Activated CD8-positive, alpha-beta memory T cell treated with anti-CD3 and anti-CD28 coated beads for 24 hours (primary cell): ENCODE measurements at places on chromosomes 16 and 17.

DNA sequence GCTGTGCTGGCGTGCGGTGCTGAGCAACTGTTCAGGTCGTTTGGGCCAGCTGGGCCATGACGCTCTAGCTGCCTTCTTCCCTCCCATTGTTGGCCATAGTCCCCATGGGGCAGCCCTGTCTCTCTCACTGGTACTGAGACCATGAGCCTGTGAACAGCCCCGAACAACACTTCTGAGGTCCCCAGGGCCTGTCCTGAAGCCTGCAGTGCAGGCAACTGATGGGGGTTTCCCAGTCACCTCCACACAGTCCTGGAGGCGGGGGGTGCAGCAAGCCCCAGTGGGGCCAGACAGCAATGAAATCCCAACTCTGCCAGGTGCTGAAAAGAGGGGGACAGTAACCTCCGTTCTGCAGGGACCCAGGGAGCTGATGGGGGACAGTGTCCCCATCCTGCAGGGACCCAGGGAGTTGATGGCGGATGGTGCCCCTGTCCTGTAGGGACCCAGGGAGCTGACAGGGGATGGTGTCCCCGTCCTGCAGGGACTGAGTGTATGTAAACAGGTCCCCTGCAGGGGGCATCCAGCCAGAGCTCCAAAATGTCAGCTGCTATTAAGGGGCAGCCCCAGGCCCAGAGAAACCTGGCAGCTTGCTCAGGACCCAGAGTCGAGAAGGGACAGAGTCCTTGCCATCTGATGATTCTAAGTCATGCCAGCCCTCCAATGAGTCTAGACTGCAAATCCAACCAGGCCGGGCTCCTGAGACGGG lies 30.4 kb downstream of the ENGASE start:
- DNase-seq: no peak

- DNase-seq: peak; percentile 80
These were observed 45.8 kb upstream of the CIBAR2 start for GRCh38 chr16:85157813-85158742.

DNA sequence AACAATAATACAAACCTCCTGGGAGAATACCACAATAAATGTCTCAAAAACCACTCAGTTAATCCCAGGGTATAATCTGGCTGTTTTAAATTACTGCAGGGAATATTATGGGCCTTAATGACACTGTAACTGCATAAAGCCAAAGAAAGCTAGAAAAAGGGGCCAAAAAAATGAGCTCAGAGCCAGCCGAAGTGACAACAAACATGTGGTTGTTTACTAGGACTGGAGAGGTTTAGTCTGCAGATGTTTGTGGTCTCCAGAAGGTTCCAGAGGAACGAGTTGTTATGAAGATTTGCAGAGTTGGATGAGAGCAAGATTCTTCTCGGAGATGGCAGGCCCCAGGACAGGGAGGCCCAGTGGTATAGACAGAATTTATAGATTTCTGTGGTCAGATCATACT lies 97.1 kb upstream of the AKTIP start:
- no peak for DNase-seq

DNA sequence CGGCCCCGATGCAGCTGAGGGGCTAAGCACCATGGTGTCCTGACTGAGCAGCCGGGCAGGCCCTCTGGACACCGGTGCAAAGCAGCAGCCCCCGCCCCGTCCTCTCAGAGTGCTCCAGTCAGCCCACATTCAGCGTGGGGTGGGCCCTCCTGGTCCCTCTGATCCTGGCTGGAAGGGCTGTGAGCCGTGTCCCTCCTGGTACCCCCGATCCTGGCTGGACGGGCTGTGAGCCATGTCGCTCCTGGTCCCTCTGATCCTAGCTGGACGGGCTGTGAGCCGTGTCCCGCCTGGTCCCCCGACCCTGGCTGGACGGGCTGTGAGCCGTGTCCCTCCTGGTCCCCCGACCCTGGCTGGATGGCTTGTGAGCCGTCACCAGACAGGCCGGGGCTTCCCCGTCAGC lies 26.9 kb upstream of the ACSF3 start:
- DNase-seq: no peak

GRCh38 chr16:55325080-55325447 lies 1.1 kb downstream of the IRX6 start:
- no peak for DNase-seq

GRCh38 chr16:46844771-46845170 lies 13.8 kb upstream of the C16orf87 start:
- DNase-seq: no peak

- DNase-seq: no peak
These were observed 56.0 kb upstream of the SMURF2 start for GRCh38 chr17:64718058-64718457.

- DNase-seq: no peak
These were observed 32.2 kb upstream of the CCL2 start for GRCh38 chr17:34222722-34223497.

DNA sequence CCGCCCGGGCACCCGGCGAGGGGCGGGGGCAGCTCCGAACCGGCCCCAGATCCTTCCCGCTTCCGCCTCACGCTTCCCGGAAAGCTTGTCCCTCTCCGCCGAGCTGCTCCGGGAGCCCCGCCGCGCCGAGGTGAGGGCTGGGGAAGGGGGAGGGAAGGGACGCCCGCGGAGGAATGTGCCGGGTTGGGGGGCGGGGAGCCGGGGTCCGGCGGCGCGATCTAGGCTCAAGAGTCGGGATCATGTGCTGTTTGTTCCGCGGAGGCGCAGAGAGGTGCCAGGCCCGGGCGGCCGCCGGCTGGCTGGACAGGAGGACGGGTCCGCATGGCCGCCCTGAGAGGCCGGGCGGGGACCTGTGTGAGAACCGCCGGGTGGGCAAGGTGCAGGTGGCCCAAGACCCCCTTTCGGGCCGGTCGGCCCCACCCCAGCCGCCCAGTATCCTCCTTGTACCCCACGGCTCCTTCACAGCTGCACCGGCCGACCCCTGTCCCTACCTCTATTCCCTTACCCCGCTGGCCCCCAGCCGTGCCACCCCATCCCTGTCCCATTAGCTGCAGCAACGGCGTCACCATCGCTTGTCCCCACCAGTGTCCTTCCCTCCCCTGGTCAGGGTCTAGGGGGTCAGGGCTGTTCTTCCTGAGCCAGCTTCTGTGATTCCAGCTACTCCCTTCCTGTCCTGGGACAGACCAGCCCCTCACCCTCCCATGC lies 429 bp downstream of the KIF1C start:
- no peak for DNase-seq

- no peak for DNase-seq
These were observed 71.3 kb downstream of the RTN4RL1 start for GRCh38 chr17:1953831-1954230.

DNA sequence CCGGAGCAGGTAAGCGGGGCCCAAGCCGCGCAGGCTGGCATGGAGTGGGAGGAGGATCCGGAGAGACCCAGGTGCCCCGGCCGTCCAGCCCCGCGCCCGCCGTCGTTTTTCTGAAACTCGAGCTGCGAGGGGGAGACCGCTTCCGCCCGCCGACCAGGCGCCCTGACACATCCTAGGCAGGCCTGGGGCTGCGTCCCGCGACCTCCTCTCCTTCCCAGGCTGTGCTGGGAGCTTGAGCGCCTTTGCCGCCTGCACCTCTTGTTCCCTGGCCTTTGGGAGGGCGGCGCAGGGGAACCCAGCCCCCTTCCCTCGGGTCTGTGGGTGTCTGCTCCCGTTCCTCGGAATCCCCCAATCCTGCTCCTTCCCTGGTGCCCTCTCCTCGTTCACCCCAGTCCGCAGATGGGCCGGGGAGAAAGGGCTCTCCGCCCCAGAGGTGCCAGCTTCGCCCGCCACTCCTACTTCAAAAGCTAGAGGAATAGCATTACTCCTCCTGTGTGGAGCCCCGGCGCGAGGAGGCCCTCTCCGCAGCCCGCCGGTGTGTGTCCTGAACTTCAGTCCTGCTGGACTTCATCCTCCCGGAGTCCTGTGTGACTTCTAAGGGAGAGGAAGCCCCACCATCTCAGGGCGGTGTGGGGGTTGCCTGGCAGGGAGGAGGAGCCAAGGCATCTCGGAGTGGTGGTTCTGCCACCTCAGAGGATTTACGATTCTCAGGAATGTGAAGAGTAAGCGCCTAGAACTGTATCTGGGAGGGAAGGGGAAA lies 1.0 kb downstream of the NHERF1 start:
- peak; percentile 80 for DNase-seq

GRCh38 chr16:76665571-76666275 lies 388.5 kb downstream of the CNTNAP4 start:
- no peak for DNase-seq

GRCh38 chr17:28293994-28294393 lies 25.0 kb upstream of the TMEM97 start:
- DNase-seq: no peak

- DNase-seq: no peak
These were observed 327.8 kb upstream of the MAF start for GRCh38 chr16:79928142-79928873.

DNA sequence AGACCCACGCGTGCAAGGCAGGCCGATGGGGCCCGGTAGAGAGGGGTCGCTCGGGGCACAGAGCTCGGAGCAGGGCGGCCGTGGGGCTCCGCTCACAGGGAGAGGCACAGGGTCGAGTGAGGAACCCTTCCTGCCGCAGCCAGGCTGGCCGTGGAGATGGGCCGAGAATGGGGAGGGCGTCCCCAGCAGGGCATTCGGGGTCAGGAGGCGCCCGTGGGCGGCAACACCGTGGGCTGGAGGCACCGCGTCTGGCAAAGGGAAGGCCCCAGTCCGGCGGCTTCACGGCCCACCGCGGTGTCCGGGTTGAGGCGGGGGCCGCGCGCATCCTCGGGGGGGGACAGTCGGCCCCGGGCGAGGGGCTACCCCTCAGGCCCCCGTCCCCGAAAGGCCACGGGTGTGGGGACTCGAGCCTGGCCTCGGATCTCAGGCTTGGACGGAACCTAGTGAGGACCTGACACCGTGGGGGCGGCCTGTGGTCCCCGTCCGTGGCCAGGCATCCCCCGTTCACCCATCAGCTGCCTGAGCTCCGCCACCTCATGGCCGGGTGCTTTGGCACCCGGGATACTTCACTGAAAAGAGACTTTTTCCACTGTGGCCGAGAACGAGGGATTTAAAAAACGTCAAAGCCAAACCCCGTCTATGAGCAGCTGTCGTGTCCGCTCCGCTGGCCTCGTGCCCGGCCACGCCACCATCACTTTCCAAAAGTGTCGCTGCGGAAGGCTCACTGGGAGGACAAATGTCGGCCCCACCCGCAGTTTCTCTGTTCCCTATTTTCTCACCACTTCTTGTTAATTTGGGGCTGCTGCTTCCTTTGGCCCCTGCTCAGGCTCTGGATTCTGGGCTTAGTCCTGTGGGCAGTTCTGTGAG lies 73.6 kb downstream of the METRNL start:
- no peak for DNase-seq

- DNase-seq: no peak
These were observed 492.2 kb downstream of the WWOX start for GRCh38 chr16:78591682-78592103.

DNA sequence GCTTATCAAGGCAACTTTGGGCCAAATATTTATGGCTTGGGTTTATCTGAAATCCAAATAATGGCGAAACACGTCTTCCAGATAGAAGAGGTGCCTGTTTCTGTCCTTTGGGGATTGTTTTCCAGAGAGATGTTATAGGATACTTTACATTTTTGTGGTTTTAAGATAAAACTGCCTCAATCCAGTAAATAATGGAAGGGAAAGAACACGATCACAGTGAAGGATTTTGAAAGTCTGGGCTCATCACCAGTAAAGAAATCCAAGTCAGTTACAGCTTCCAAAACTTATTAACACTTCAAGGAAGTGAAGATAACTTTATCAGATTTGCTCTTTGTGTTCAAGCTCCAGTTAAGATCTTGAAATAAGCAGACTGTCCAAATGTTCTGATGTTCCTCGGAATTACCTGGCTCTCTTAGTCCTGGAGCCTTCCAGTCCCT lies 30.1 kb downstream of the DNAH2 start:
- DNase-seq: no peak

- DNase-seq: no peak
These were observed 52.1 kb upstream of the DOC2B start for GRCh38 chr17:233473-233941.

DNA sequence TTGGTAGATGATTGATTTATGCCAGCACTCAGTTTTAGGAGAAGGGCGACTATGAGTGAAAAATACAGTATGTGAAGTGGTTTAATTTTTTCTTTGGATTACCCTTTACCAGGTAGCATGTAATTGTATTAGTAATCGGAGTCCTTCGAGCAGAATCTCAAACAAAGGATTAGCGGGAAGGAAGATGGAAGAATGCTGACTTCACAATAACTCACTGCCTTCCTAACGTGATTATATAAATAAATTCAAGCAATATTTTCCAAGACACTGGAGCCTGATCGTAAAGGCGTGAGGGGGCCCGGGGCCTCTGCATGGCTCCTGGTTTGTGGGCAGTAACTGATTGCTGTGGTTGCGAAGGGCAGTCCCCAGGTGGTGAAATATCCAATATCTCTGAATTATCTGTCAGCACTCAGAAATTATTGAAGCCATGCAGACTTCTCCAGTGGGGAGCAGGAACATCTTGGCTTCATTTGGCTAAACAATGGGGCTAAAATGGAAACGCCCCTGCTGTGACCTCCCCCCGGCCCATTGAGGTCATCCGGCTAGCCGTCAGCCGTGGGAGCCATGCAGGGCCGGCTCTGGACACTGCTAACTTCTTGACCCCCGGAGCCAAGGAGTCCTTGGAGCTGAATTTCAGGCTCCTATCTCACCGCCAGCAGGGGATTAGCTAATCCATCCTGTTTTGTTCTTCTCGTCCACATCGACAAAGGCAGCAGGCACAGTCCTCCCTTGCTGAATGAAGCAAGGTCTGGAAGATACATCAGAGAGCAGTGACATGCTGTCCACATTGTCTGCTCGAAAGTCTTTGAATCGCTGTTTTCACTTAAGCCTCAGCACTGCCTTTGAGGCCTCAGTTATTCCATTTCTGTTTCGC lies 295.9 kb upstream of the N4BP1 start:
- no peak for DNase-seq

- DNase-seq: peak; percentile 24
These were observed 149.2 kb downstream of the NPIPB5 start for GRCh38 chr16:22659933-22660332.

GRCh38 chr16:84511180-84511800 lies 6.8 kb upstream of the MEAK7 start:
- DNase-seq: peak; percentile 96

DNA sequence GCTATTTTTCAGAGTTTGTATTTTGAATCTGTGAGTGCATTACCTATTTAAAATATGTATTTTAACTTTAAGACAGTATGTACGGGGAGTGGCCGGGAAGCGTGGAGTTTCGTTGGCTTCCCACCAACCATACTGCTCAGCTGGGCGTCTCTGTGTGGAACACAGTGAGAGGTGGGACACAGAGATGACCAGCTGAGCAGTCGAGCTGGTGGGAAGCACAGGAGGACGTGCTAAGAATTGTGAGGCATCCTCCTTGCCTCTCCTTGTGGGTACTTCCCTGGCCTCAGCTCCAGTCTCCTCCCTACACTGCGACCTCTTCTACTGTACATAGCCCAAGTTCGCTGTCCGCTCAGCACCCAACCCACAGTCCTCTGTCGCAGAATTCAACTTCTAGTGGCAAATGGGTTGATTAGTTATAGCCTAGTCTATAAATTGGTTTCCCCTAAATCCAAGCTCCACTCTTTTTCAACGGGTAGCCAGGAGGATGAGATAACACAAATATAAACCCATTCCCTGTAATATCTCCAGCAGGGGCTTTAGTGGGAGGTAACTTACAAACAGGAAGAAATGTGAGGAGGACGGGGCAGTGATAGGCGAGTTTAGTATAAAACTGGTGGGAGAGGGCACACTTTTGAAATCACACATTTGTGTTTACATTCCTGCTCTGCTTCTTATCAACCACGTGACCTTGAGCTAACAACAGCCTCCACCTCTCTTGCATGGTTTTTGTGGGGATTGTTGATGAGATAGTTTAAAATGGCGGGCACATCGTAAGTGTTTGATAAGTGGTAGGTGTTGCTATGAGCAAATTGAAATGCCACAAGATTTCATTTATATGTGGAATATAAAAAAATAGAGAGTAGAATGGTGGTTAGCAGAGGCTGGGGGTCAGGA lies 211.9 kb upstream of the HS3ST3A1 start:
- no peak for DNase-seq
